ENCODE measurements at places on chromosomes 7 and 10.

- no peak for DNase-seq
Observed at GRCh38 chr10:8375137-8375536, 320.6 kb downstream of the GATA3 start.

- no peak for DNase-seq
Observed at GRCh38 chr10:84452003-84452402, 123.6 kb downstream of the CCSER2 start.

DNA sequence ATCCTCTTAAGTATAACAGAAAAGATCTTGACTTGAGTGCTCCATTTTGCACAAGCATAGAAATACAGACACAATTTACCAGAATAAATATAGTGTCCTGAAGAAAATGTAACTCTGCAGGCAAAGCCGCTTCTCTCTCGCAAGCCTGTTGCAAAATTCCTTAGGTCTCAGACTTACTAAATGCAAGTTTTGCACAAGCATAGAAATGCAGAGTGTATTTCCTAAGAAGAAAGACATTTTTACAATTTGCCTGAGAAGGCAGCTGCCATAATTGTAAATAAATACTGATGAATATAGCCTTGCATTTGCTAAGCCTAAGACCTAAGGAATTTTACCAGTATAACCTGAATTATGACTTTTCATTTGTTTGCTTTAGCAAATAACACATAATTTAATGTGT, 67.1 kb downstream of the AGMO start:
- no peak for DNase-seq

DNA sequence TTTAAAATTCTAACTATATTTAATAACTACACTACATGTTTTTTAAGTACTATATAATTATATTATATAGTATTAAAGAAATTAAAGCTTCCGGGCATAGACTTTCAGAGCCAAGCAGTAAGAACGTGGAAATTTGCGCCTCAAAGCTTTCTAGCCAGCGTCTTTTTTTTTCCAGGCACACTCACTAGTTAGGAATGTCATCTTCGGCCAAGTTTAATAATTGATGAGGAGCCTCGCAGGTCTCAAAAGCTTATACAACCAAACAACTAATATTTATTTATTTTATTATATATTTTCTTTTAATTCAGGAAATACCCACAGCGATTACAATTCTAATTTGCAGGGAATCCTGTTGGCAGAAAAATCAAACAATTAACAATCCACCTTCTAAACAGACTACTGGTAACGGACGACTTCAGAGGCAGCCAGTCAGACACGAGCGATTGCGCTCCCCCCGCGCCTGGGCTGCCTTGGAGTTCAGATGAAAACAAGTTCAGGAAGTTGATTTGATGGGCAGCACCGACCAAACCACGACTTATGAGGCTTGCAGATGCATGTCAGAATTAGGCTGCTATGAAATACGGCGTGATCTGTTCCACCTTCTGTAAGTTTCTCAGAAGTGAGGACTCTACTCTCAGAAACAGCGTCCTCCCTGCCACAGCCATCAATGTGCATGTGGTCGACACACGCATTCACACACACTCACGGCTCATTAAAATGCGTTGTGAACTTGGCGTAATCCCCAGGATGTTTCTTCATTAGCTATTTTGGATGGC, 431.8 kb upstream of the MGMT start:
- DNase-seq = no peak

- DNase-seq = no peak
Observed at GRCh38 chr7:45987521-45988290, 66.6 kb upstream of the IGFBP3 start.

GRCh38 chr10:1605999-1606940, 131.1 kb downstream of the ADARB2 start:
- no peak for DNase-seq

DNA sequence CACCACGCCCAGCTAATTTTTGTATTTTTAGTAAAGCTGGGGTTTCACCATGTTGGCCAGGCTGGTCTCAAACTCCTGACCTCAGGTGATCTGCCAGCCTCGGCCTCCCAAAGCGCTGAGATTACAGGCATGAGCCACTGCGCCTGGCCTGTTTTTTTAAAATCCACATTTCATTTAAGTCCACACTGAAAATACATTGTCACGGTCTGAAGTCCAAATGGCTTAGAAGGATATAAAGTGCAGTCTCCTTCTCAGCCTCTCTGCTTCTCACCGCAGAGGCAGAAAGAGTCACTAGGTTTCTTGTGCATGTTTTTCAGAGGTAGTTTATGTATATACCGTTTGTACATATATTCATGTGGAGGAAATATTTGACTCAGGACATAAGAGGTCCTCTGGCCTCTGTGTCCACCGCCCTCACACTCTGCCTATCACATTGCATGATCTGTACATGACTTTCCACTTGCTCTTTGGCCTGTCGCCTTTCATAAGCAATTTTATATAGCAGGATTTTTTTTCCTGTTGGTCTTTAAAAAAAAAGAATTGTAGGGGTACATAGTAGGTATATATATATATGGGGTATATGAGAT, 42.9 kb downstream of the BLNK start:
- DNase-seq = no peak

- DNase-seq = no peak
Observed at GRCh38 chr10:114179148-114179547, at the start of gene TDRD1. Gene TDRD1 (plus strand): TSS chr10:114179353. CDS start chr10:114187832, 8,479 bp downstream.

GRCh38 chr7:104185346-104185745, 22.5 kb downstream of the ORC5 start:
- no peak for DNase-seq

DNA sequence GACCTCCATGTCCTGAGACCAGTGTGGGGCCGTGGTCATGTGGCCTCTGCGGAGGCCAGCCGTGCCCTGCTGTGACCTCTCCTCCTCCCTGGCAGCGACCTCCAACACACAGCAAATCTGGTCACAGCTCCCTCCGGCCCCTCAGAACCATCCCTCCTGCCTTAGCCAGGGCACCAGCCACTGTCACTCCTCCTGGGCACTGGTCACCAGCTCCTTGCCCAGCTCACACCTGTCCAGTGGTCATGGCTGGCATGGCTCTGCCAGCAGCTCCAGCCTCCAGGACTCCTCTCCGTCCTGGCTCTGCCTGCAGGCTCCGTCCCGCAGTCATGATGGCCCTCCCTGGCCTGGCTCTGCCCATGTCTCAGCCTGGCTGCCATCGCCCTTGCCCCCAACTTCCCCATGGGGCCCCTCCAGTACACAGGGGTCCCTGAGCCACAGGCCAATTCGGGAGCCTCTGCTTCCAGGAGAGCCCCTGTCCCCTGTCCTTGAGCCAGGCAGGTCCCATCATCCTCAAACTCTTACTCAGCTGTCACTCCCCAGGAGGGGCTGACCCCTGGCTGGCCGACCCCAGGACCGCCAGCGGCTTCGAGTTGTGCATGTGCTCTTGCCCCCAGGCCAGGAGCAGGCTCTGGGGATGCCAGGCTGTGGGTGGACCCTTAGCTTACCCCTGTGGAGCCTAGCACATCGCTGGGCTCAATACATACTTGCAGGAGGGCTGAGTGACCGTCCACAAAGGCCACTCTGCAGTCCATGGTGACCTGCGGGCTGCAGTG, 92.5 kb downstream of the TCERG1L start:
- DNase-seq = no peak

DNA sequence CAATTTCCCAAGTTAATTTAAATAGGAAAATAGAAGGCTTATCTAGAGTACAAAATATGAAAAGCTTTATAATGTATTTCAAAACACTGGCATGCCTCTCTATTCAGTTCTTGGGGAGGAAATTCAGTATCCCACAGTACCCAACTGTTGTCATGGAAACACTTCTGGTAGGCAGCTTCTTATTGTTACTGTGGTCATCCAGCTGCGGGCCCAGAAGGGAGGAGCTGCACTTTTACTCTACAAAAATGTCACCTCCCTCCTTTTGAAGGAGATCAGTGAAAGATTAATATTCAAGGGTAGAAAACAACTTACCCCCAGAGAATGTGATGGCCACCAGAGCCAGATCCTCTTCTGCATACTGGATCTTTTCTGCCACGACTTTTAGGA, 202.8 kb downstream of the RAPGEF5 start:
- DNase-seq = no peak

- no peak for DNase-seq
Observed at GRCh38 chr7:106049139-106049752, 62.9 kb downstream of the SYPL1 start.

DNA sequence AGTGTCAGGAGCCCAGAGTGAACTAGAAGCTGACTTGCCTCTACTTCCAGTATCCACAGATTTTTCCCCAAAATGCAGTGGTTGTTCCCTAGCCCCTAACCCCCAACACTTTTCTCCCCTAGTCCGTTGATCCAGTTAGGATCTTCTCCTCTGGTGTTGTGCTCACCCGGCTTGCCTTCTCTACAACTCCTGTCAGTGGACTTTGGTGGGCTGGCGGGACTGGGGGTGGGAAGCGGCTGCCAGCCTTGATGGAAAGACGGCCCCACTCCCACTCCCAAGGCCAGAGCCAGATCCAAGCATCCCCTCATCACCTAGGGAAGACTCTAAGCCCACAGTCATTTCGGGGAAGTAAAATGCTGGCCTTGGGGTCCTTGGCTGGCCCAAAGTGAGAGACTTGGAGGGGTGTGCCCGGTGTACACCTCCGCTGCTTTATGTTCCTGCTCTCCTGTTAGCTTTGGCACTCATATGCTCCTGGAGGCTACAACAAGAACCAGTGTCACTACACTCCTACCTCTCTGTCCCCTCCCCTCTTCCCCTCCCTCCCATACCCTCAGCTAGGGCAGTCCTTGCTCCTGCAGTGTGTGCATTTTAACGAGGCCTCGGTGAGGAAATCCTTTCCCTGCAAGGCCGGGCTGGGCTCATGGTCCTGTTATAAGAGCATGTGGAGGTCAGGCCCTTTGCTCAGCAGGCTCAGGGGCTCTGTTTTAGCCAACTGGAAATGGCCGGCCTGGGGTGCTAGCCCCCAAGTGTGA, 930 bp upstream of the HOXA10 start:
- DNase-seq = no peak

GRCh38 chr7:159108941-159109652, 35.6 kb downstream of the VIPR2 start:
- no peak for DNase-seq

- no peak for DNase-seq
Observed at GRCh38 chr10:43027331-43027955, 49.4 kb upstream of the RET start.

- DNase-seq = no peak
Observed at GRCh38 chr7:52777051-52777822, 258.2 kb upstream of the POM121L12 start.

DNA sequence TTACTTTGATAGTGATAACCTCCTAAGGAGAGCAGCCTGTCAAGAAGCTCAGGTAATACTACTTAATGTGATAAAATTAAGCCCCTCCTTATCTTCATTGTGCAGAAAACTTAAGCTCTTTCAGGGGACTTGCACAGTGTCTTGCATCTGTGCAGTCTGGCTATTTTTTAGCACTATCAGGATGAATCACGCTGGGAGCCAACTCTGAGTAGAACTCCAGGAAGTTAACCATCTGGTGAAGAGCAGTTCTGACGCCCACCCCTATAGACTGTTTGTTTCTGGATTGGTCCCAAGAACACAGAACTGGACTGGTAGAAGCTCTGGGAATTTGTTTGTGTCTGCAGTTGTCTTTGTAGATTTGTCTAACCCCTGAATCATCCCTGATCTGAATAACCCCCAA, 41.9 kb downstream of the AGK start:
- no peak for DNase-seq

- peak; percentile 30 for DNase-seq
Observed at GRCh38 chr7:127253281-127254162, 781 bp upstream of the GRM8 start.

DNA sequence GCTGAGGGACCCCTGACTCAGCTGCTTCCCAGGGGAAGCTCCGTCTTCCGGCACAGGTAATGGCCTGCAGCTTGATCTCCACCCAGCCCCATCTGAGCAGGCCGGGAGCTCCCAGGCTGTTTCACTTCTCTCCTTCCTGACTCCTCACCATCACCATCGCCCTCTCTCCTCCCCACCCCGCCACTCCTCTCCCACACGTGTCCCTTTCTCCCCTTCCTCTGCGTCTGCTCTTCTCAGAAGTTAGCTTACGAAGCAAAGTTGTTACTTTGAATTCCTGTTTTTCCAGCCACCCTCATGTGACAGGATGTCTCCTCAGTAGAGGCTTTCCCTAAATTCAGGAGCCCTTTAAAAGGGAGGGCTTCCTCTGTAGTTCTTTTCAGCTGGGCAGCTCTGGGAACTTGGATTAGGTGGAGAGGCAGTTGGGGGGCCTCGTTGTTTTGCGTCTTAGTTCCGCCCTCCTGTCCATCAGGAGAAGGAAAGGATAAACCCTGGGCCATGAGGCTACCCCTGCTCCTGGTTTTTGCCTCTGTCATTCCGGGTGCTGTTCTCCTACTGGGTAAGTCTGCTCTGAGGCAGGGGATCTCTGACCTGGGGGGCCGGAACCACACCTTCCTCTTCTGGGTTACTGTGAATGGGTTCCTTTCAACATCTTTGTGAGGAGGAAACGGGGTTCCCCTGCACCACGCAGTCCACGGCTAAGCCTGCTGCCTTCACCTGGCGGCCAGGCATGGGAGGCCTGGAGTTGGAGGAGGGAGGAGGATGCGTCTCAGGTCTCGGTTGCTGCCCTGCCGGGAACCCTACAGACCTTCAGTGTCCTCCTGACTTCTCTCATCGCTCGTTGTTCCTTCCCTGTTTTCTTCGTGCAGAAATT, at the start of gene MRC1:
Gene MRC1 (plus strand): TSS at position 378 of the 871 bp plus-strand sequence. CDS start 118 bp downstream, at position 496.
- peak; percentile 21 for DNase-seq

DNA sequence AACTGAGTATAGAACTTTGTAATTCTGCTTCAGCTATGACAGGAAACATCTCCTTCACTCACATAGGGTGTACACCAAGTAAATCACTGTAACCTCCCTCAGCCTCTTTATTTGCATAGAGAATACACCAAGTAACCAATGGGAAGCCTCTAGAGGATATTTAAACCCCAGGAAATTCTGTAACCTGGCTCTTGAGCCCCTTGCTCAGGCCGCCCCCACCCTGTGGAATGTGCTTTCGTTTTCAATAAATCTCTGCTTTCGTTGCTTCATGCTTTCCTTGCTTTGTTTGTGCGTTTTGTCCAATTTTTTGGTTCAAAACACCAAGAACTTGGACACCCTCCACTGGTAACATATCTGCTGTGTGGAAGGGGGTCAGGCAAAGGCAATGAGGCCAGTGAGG, 60.2 kb downstream of the CLRN3 start:
- no peak for DNase-seq

GRCh38 chr10:116073001-116073400, 200.0 kb downstream of the GFRA1 start:
- DNase-seq = no peak

- no peak for DNase-seq
Observed at GRCh38 chr7:7816816-7817536, 98.6 kb upstream of the RPA3 start.

GRCh38 chr7:138459413-138460175, 465 bp upstream of the TRIM24 start:
- DNase-seq = peak; percentile 96

DNA sequence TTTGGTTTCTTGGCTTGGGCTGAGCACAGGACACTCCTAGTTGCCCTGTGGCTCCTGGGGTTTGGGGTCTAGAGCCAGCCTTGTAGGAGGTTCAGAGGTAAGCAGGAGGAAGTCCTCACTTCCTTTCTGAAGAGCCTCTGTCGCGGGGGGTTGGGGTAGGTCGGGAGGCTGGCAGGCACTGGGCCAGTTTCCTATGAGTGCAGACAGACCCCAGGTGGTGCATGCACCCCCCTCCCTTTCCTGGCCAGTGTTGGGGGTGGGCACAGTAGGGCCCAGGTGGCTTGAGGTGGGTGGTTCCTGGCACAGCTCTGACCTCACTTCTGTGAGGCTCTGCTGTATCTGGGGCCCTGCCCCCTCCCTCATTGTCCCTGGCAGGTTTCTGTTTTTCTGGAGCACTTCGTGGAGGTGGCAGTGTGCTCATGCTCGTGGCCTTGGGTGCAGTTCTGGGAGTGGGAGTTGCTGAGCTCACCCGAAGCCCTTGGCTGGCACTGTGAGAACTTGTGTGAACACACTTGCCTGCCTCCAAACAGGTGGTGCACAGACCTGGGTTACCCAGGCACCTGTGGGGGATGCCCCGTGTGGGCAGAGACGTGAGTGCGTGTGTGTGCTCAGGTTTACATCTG, 1.8 kb downstream of the PALD1 start:
- DNase-seq = no peak

All from CD14-positive monocyte (primary cell).